Activated CD4-positive, alpha-beta memory T cell treated with anti-CD3 and anti-CD28 coated beads, Interleukin-2, amount 10 ng/mL, durations not matched to agents 7 days and 5 days (primary cell): ENCODE measurements at places on chromosomes 4 and X. TPM values are rescaled to one million over a fixed set of nuclear protein-coding genes. Genes with fewer than 3 reads are reported as not detected.

GRCh38 chrX:9678215-9678965 lies 87.3 kb downstream of the GPR143 start:
- DNase-seq = no peak

DNA sequence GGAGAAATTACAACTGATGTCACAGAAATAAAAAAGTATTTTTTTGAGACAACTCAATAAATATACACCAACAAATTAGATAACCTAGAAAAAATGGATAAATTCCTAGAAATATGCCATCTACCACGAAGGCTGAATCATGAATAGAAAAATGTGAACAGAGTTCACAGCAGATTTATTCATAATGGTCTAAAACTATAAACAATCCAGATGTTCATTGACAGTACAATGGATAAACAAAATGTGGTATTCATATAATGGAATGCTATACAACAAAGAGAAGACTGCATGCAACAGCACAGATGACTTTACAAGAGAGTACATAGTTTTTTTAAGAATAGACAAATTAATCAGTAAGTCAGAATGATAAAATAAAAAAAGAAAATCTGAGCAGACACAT lies 55.2 kb downstream of the CLOCK start:
- no peak for DNase-seq

DNA sequence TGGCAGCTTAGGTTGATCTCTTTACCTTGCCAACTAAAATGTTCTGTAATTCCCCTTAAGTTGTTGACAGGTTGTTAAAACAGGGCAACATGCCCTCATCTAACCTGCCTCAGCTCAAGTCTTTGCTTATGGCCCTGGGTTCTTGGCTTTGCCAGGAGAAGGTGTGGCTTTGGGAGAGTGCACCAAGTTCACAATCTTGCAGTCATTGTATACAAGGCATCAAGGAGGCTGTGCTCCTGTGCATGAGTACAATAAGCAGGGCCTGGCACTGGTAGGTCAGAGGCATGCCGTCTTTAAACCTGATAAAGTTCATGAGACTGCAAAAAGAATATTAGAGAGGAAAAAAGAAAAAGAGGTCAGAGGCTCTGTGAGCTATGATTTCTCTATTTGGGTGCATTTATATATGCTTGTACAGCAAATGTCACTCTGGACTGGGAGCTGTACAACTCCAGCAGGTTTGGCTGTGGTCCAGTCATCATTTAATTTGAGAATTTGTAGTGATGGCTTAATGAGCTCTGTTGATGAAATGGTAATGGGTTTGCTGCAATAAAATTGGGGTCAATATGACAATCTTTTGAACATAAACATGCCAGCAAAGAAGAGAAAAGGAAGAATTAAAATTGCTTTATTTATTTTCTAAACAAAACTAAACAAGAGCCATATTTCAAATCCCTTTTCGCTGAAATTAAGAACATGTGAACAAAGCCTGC lies 30.3 kb downstream of the AREG start:
- DNase-seq = no peak

Gene RPS6KA6
- 0.05 TPM for total RNA-seq

DNA sequence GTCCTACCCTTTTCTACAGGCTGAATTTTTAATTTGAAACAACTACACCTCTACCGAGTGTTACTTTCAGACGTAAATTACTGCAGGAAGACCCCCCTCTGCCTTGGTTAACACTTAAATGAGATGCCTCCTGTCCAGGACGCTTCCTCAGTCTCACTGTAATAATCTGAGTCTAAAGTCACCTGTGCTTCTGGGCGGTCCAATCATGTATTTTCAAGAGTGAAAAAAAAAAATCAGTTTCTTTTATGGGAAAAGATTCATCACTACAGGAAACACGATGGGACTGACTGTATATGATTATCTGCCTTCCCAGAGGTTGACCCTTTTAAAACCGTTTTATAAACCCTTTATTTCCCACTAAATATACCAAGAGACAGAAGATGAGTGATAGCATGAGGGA lies 776 bp downstream of the RBM47 start:
- no peak for DNase-seq

Gene CT55
- not detected for total RNA-seq

DNA sequence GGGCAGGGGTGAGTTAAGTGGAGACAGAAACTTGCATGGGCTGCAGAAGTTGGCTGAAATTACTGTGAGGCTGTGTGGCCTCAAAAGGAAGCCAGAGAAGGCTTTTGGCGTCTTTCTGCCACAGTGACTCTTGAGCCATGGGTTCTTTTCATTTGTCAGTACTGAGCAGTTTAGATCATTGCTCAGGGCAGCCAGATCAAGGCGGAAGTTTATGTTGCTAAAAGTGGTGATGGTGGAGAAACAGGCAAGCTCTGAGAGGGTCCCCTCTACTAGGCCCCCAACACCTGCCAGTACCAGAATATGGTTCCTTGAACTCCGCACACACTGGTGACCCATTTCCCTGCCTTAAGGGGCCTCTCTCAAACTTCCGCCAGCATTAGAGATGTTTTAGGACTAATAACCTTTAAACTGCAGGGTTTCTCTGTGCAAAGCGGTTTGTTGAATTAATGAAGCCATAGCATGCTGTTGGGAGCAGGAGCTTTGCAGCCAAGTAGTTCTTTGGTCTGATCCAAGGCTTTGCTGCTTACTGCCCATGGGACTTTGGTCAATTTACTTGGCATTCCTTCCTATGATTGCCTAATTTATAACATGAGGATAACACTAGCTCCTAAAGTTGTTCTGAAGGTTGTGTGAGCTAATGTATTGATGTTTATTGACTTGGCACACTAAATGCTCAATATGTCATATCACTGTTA lies 34.5 kb downstream of the RNF175 start:
- DNase-seq = no peak

Gene EDNRA
- not detected for total RNA-seq

DNA sequence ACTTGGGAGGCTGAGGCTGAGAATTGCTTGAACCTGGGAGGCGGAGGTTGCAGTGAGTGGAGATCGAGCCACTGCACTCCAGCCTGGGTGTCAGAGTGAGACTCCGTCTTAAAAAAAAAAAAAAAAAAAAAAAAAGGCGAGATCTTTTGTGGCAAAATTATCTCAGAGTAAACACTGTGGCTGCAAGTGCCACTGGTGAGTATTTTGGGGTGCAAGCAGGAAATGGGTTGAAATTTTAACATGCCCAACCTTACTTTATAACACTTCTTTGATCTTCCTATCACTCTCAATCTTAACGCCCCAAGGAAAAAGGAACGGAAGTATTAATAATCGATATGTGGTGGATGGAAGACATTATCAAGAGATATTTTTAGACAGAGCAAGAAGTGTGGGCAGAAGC lies 32.1 kb downstream of the SLC34A2 start:
- no peak for DNase-seq
